Stimulated activated CD8-positive, alpha-beta memory T cell treated with anti-CD3 and anti-CD28 coated beads, Interleukin-15, amount 100 ng/mL, for 4 hours (primary cell): ENCODE measurements at places on chromosomes 3 and 15.

DNA sequence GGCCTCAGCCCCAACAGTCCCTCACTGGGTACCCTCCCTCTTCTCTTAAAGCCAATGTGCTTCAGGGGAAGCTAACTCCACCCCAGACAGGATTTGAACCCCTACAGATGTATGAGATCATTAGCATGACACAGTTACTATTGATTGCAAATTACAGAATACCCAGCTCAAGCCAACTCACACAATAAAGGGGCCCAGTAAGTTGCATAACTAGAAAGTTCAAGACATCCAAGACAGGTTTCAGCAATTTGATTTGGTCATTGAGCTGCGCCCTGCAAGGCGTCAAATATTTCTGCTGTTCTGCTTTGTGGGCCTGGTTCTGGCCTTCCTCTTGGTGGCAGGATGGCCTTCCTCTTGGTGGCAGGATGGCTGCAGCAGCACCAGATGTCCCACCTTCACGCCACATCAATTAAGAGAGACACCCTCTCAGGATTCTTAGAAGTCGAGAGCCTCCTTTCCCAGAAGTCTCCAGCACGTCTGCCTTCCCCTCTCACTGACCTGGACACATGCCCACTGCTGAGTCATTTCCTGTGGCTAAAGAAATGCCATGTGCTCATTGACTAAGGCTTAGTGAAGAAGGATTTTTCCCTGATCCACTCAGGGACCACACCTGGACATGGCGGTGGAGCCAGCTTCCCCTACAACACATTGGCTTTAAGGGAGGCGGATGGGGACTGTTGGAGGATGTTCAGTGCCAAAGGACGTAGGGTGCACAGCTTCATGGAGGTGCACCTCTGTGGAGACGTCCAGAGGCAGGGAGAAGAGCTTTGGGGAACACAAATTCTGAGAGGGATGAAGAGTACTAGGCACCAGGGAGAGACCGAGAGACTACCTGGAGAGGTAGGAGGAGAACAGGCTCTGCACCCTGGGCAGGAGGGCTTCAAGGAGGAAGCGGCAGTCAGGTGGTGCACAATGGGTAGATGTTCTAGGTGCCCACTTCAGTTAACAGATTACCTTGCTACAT, 49.1 kb downstream of the DNASE1L3 start:
- DNase-seq = no peak

GRCh38 chr3:186760897-186761447, 22.4 kb upstream of the EIF4A2 start:
- no peak for DNase-seq

- DNase-seq = no peak
Observed at GRCh38 chr3:74267588-74268184, 346.8 kb downstream of the CNTN3 start.

DNA sequence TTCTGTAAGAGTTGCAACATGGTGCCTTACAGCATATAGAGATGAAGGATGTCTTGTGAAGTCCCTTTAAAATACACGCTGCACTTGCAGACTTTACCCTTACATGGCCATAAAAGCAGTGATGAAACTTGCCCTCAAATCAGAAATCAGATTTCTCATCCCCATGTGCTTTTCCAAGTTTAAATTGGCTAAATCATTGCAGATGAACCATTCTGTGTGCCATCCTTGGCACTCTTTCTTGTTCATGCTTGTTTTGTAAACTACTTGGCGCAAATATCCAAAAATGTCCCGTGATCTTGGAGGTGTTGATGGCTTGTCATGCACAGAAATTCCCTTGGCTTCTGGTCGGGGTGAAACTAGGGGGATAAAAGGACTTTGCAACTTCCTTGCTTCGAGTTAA, 135.7 kb downstream of the LRIG1 start:
- DNase-seq = no peak

DNA sequence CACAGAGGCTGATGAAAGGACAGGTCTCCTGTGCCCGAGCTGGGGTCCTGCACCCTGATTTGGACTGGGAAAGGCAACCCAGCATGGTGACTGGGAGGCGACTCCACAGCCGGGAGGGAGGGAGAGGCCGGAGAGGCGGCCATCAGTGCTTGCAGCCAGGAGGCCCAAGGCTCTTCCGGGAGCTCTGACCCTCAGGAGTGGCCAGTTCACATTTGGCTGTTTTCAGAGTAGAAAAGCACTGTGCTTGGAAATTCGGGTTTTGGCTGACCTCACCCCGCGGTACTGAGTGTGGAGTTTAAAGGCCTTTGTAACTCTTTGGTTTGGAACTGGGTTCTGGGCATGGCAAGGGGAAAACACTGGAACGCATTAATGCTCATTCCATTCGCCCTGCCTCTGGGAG, 31.9 kb downstream of the SMAD6 start:
- DNase-seq = no peak

- DNase-seq = no peak
Observed at GRCh38 chr3:146065573-146066006, 95.4 kb downstream of the PLOD2 start.

- peak; percentile 29 for DNase-seq
Observed at GRCh38 chr3:197516517-197516889, 39.3 kb downstream of the BDH1 start.

- DNase-seq = no peak
Observed at GRCh38 chr3:171383206-171384018, 76.8 kb downstream of the TNIK start.

DNA sequence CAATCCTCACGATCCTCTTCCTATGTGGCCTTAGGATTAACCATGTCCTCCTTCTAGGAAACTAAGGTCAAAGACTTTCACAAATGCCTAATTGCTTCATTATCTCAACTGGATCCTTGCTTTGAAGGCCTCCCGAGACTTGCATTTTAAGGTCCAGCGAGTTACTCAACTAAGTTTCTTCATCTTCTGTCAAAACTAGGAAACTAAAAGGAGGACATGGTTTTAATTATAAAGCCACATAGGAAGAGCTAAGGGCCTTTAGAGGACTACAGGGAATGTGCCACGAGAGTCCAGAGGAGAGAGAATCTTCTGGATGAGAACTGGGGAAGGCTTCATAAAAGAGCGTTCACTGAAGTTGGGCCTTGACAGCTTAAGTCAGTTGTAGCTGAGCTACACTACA, 87.8 kb upstream of the LPP start:
- no peak for DNase-seq

DNA sequence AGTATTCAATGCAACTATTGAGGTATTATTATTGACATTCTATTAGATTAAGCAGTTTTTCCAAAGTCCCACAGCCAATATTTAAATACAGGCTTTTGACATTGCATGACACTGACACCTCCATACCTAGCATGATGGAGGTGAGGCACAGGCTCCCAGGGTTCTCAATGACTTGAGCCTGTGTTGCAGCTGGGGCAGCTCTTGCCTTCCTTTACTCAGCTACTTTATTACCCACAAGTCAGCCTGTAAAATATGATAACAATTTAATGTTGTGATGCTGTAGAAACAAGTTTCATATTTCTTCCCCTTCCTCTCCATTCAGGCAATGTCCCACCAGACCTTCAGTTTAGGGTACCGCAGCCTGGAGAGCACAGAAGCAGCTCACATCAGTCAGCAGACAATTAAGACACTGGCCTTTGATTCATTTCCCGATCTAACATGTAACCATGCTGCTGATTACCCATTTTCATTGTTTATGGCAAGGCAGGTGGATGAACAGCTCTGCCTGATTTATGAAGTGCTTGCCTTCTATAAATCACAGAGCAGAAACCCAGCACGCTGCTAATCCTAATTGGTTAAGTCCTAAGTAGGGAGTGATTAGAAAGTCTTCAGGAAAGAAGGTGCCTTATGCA, 826.1 kb downstream of the AGBL1 start:
- DNase-seq = no peak

DNA sequence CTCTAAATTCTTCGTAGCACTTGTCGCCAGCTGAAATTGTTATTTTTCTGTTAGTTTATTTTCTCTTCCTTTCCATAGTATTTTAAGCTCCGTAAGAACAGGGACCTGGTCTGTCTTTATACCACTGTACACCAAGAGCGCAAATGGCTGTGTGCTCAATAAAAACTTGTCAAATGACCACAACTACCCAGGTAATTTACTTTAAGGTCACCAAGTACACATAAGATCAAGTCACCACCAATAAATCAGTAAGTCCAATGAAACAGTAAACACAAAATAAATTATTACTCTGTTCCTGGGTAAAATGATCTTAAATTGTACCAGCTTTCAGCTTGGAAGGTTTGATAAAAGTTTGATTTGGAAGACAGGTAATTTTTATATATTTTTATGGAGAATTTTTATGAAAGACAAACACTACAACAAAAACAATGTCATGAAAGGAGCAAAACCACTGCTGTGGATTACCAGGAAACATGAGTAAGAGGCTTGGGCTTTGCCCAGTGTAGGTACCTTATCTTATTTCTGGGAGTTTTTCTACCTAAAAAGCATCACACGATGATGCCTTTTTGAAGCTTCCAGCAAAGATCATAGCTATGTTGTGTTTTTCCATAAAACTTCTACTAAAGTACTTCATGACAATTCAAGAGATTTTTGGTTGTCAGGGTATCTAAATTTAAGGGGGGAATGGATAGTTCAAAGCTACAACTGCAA, 406.8 kb downstream of the SHQ1 start:
- DNase-seq = no peak

GRCh38 chr15:67563092-67563491, 20.6 kb downstream of the MAP2K5 start:
- DNase-seq = no peak

DNA sequence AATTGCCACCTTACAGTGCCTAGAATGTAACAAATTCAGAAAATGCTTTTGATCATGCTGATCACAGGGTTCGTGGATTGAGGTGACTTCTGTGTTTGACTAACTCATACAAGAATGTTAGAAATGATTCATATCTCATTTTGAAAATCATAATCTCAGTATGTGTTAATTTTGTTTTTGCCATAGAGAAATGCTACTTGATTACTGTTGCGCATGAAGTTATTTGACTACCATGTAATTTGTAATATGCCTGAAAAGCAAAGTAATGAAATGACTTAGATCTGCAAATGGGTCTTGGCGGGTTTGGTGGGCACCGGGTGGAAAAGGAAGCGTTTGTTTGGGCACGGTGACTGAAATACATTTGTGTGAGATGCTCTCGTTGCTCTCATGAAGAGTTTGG, 173.6 kb upstream of the BHLHE40 start:
- no peak for DNase-seq

- DNase-seq = no peak
Observed at GRCh38 chr3:53166206-53166605, 5.2 kb downstream of the PRKCD start.

DNA sequence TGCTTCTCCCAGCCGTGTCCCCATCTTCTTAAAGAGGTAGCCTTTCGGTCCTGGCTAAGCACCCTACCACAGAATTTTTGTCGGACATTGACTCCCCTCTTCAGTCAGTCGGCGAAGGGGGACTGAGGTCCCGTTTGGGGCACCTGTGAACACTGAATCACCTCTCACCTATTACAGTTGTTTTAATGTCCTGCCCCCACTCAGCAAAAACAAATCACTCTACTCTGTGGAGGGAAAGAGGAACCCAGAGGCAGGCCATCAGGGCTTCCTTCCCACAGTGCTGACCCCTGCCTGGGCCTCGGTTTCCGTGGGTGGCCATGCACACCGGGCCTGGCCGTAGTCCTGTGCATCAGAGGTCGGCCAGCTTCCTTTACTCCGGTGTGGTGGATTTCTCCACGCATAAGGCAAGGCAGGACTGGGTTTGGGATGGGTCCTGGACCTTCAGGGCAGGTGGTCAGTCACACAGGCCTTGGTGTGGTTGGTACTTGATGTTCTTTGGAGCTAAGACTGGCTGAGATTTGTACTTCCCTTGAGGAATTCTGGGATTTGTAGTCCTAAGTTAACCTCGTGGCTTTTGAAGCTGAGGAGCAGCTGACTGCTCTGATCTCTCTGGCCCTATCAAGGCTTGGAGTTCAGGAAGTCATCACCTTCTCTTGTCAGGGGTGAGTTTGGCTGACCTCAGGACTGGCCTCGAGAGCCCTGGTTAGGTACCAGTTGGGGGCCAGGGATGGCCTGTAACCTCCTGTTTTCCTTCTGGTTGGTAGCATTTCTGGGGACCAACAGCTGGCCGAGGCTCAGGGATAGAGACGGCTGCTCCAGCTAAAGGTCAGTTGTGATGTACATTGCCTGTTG, 627 bp upstream of the FAM131A start:
- DNase-seq = no peak

- no peak for DNase-seq
Observed at GRCh38 chr3:78792733-78793132, 975.1 kb downstream of the ROBO1 start.

DNA sequence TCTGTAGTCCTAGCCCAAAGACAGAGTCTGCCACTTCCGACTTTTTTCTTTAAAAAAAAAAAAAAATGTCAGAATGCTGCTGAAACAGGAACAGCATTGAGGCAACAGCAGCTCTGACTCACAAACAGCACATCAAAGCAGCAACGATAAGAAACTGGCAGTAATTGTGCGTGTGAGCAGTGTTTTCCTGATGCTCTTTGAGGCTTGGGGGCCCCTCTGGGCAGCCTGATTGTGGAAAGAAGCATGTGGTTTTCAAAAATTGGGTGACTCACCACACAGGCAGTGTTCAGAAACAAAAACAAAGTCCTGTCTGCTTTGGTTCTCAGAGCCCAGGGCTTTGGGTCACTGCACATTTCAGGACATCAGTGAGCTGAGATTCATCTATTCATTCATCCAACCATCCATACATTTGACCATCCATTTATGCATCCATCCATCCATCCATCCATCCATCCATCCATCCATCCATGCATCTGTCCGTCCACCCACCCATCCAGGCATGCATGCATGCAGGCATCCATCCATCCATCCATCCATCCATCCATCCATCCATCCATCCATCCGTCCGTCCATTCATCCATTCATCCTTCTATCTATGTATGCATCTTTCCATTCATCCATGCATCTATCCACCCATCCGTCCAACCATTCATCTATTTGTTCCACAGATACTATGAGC, 308.4 kb downstream of the RPLP1 start:
- peak; percentile 61 for DNase-seq

DNA sequence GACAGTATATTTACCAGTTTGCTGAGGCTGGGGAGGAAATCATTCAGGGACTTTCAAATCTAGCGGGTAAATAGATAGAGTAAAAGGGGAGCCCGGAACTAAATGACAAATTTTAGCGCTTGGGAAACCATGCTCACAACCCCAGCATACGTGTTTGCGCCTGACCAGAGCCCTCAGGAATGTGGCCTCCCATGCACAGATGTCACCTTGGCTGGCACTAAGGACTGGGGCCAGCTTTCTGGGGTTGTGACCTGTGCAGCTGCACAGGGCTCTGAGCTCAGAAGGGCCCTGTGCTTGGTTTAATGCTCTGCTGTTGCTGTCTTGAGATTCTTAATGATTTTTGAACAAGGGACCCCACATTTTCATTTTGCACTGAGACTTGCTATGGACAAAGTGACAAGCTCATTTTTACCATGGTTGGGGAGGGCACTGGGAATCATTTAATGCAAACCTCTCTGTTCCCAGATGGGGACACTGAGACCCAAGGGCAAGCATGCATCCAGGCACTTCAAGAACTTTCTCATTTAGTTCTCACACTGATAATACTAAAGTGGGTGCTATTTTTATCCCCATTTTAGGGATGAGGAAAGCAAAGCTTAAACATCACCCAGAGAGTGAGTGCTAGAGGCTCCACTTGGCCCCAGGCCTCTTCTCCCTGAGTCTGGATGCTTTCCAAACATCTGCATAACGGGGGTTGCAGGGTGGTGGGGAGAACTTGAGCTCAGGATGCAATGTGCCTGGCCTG, 44.1 kb upstream of the FAM107A start:
- DNase-seq = no peak

- no peak for DNase-seq
Observed at GRCh38 chr15:22919171-22919570, 61.0 kb downstream of the CYFIP1 start.

- no peak for DNase-seq
Observed at GRCh38 chr3:143495527-143495926, 352.7 kb downstream of the SLC9A9 start.

GRCh38 chr3:62803276-62803675, 71.9 kb downstream of the CADPS start:
- DNase-seq = no peak

GRCh38 chr3:192515664-192516045, 211.7 kb downstream of the FGF12 start:
- DNase-seq = no peak
